Activated CD8-positive, alpha-beta T cell treated with anti-CD3 and anti-CD28 coated beads, Interleukin-2, amount 10 ng/mL, durations not matched to agents 7 days and 5 days (primary cell): ENCODE measurements at places on chromosomes 2 and 18.

GRCh38 chr2:108118996-108119395 lies 120.8 kb upstream of the SULT1C3 start:
- DNase-seq: no peak

- no peak for DNase-seq
These were observed 2.8 kb upstream of the KLHL30 start for GRCh38 chr2:238135601-238136150.

GRCh38 chr2:118310681-118311429 lies 222.6 kb downstream of the INSIG2 start:
- DNase-seq: no peak

- DNase-seq: no peak
These were observed 47.3 kb downstream of the TMEM17 start for GRCh38 chr2:62458671-62459081.

GRCh38 chr2:99615247-99615771 lies 125.5 kb upstream of the REV1 start:
- no peak for DNase-seq

DNA sequence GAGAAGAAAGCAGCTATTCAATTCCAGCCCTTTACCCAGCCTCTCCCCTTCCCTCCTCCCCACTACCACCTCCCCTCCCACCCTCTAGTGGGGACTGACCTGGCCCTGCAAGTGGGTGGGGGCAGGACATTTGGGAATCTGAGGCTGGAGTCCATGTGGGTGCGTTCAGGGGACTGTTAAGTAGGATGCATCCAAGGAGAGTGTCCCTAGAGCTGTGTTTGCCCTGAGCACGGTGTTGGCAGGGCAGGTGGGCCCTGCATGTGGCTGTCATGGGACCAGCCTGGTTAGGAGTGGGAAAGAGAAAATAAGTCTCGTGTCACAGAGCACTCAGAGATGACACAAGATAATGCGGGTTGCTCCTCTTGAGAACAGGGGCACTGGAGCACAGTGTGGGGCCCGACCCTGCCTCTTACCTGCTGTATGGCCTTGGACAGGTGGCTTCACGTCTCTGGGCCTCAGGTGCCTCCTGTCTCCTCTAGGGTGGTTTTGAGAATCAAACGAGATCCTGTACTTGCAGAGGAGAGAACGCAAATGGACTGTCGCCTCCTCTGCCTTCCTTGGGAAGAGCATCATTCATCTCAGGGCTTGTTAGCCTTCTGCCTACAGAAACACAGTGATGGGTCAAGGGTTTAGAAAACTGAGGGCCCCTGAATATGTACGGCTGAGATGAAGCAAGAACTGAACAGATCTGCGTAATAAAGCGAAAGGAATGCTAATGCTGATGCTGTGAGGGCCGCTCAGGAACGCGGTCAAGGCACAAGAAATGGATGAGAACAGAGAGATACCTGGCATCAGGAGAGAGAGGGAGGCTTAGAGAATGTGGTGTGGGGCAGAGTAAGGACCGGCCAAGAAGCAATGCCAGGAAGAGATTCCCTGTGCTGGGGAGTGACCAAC lies 187.7 kb upstream of the HAAO start:
- no peak for DNase-seq

- no peak for DNase-seq
These were observed 313.1 kb downstream of the PLCL1 start for GRCh38 chr2:198117406-198118041.

GRCh38 chr2:191302459-191303139 lies 57.4 kb downstream of the MYO1B start:
- DNase-seq: no peak

- DNase-seq: peak; percentile 15
These were observed 123.8 kb downstream of the CAPN13 start for GRCh38 chr2:30683236-30683956.

DNA sequence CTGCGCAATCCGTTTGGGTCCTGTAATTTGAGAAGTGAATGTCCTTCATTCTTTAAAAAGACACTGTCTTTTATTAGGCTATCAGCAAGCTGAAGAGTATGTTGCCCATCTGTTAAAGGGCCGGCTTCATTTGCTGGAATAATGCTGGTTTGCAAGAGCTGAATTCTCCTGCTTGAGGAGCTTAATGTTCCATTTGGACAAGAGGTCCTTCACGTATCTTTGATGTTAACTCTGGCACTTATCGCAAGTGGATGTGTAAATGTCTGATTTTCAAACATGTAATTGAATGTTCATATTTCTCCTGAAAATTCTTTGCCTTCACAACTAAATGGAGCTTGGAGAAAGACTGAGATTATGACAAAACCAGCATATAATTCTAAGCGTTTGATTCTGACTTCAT lies 280.8 kb upstream of the NRP2 start:
- no peak for DNase-seq

DNA sequence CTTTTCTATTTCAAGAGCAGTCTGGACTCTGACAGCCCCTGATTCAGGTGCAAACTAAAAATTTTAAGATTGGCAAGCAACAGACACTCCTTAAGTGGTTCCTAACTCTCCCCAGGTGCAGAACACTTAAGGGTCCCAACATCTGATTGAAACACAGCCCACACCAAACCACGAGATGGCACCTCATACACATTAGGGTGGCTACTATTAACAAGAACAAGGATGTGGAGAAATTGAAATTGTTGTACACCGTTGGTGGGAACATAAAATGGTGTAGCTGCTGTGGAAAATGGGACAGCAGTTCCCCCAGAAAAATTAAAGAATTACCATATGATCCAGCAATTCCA lies 82.3 kb downstream of the POLR1A start:
- DNase-seq: no peak

DNA sequence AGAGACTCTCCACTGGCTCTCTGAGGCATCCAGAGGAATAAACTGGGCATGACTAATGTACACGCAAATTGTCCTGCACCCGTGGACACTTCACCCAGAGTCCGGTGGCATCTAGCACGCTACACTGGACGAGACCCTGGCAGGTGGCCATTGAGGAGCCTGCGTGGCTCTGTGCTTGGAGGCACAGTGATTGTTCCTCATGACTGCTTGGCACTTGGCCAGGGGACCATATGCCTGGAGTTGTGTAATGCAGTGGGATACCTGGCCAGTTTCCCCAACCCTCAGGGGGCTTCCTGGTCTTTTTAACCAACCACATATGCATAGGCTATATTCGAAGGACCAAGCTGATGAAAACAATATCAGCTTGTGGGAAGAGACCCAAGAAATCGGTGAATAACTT lies 66.6 kb downstream of the MTCL1 start:
- DNase-seq: no peak

GRCh38 chr2:129331638-129332037 lies 647.8 kb upstream of the RAB6C start:
- DNase-seq: no peak

DNA sequence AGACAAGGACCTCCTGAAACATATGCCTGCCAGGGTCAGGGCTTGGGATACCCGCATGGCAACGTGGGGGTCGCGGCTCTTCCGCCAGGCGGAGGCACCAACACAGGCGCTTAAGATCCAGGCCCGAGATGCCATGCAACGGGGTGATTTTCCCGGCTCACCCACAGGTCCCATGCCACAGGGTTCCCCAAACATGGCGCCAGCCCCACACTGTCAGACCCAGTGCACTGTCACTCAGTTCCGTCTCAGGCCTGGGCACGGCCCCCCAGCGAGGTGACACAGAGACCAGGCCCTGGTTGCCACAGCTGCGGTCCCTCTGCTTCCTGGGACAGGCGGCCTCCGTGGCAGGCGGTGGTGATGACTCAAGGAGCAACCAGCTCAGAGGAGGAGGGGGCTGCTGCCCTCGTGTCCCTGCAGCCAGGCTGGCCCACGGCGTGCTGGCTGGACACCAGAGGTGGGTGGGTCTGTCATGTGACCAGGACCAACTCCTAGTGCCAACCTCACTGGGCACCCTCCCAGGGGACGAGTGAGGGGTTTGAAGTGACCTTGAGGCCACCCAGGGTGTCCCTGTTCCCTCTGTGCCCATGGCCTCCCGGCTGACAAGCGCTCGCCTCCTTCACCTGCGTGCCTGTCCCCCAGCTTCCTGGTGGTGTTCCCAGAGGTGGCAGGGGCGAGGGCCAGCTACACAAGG lies 4.9 kb downstream of the PDCD1 start:
- no peak for DNase-seq

DNA sequence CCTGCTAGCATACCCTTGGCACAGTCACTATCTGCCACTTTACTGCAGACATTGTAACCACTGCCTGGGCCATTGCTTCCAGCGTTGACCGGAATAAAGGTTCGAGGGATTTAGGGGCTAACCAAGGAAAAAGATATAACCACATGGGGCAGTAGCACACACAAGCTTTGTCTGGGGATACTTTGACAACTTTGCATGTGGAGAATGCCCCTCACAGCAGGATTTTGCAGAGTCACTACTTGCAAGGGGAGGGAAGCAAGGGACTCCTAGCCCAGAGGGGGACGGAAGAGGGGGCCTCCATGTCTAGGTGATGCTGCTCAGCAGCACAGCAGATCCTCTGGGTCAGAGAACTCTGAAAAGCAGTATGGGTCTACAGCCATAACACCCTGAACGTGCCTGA lies 138.7 kb downstream of the SPP2 start:
- no peak for DNase-seq

- DNase-seq: no peak
These were observed 96.9 kb downstream of the HNRNPLL start for GRCh38 chr2:38505779-38506178.

GRCh38 chr18:22988208-22988607 lies 55.1 kb downstream of the RBBP8 start:
- no peak for DNase-seq

GRCh38 chr2:168241208-168241607 lies 6.2 kb downstream of the STK39 start:
- DNase-seq: no peak

DNA sequence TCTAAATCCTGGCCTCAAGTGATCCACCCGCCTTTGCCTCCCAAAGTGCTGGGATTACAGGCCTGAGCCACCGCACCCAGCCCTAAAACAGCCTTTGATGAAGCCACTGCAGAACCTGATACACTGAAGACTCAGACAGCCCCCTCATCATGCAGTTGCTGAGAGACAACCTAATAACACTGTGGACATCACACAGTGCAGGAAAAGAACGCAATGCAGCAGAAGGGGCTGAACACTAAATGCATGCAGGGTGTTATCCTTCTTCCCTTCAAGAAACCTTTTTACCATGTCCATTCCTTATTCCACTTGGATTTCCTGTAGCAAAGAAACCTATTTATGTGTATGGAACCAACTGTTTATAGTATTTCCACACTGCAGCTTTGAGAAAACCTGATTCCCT lies 35.7 kb downstream of the MGAT4A start:
- DNase-seq: no peak

DNA sequence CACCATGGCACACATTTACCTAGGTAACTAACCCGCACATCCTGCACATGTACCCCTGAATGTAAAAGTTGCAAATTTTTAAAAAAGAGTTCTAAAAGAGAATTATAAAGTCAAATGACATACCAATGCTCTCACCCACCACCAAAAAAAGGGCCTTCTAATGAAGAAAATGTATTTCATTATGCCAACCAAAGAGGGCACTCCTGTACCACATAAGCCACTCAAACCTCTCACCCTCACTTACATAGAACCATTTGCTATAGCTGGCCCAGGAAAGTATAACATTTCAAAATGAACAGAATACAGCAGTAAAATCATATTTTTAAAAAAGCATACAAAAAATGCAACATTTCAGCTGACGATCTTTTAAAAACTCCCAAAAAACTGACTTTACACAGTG lies 241.5 kb upstream of the PKDCC start:
- no peak for DNase-seq

DNA sequence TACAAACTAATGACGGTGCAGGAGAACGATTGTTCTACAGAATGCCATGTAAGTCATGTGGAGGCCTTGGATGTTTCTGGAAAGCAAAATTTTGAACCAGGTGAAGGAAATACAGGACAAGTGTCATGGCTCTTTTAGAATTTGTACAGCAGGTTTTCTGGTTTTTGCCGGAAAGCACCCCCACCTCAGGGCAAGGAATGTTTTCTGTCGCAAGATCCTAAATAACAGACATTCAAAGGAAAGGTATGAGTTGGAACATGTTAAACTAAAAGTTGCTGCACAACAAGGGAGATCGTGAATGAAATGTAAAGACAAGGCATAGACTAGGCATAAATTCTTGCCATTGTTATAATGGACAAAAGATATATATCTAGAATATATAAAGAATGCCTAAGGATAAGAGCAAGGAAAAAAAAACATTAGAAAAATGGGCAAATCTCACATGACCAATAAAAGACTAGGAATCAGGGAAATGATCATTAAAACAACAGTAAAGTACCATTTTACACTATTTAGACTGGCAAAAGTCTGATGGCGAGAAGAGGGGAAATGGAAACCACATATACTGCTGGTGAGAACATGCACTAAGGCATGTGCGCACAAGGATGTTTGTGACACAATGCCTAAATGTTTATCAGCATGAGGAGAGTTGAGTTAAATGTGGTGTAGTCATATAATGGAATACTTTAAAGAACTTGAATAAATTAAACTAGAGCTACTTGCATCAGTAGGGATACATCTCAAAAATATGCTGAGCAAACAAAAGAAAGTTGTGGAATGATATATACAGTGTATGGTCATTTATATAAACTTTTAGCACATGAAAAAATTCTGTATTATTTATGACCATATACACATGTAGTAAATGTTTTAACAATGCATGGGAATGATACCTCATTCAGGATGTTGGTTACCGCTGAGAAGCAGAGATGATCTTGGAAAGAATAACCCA lies 127.0 kb downstream of the EML6 start:
- DNase-seq: no peak

GRCh38 chr2:28449488-28450395 lies 46.1 kb upstream of the PLB1 start:
- DNase-seq: peak; percentile 84

- no peak for DNase-seq
These were observed 195.5 kb downstream of the ANAPC1 start for GRCh38 chr2:111688482-111688881.

GRCh38 chr2:203918264-203918663 lies 18.3 kb upstream of the ICOS start:
- no peak for DNase-seq

DNA sequence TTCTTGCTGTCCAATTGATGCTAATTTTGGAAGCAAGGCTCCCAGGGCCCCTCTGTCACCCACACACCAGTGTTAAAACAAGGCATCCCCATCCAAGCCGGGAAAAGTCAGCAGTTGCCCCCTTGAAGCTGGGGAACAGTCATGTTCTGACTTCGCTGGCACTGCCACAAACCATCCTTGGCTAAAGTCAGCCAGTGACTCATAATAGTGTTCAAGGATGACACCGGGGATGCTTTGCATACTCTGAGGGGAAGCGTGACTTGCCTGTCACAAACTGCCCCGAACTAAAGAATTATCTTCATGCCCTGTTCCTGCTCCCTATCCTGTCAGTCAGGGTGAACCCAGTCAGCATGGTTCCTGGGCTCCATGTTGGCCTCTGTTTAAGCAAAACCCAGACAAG lies 37.0 kb downstream of the TGFA start:
- no peak for DNase-seq

- no peak for DNase-seq
These were observed 210.2 kb downstream of the MC4R start for GRCh38 chr18:60162388-60162787.

GRCh38 chr18:10042492-10042891 lies 128.7 kb downstream of the VAPA start:
- no peak for DNase-seq
